Left renal pelvis (tissue), 4 donors: ENCODE measurements at places on chromosomes 13 and 19. TPM values are rescaled to one million over a fixed set of nuclear protein-coding genes. Genes with fewer than 3 reads are reported as not detected.

GRCh38 chr13:74973935-74974879, 507.8 kb downstream of the TBC1D4 start:
- no peak for DNase-seq

DNA sequence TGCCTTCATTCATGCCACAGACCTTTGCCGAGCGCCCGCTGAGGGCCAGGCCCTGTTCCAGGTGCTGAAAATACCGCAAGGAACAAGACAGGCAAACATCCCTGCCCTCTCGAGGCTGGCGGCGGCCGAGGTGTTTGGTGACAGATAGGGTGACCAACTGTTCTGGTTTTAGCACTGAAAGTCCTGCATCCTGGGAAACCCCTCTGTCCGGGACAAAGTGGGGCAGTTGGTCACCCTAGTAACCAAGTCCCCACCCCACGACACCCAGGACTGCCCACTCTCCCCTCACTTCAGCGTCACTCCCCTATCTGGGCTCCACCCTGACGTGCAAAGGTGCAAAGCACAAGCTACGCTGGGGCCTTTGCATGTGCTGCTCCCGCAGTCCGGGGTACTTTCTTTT, 17.3 kb downstream of the ZBTB7A start:
- no peak for DNase-seq

GRCh38 chr19:50712833-50713232, 6.8 kb downstream of the SHANK1 start:
- no peak for DNase-seq

DNA sequence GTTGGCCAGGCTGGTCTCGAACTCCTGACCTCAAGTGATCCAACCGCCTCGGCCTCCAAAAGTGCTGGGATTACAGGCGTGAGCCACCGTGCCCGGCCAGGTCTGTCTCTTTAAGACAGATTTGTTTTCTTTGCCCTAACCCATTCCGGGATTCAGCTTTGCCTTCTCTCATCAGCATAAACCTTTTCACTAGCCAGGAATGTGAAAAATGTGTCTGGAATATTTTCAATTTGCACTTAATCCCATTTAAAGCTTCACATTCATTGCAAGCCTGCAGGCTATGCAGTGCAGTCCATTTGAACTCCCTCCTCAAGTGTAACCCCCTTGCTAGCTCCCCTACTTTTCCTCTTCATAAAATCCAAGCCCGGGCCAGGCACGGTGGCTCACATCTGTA, 880 bp upstream of the TMEM160 start:
- no peak for DNase-seq

DNA sequence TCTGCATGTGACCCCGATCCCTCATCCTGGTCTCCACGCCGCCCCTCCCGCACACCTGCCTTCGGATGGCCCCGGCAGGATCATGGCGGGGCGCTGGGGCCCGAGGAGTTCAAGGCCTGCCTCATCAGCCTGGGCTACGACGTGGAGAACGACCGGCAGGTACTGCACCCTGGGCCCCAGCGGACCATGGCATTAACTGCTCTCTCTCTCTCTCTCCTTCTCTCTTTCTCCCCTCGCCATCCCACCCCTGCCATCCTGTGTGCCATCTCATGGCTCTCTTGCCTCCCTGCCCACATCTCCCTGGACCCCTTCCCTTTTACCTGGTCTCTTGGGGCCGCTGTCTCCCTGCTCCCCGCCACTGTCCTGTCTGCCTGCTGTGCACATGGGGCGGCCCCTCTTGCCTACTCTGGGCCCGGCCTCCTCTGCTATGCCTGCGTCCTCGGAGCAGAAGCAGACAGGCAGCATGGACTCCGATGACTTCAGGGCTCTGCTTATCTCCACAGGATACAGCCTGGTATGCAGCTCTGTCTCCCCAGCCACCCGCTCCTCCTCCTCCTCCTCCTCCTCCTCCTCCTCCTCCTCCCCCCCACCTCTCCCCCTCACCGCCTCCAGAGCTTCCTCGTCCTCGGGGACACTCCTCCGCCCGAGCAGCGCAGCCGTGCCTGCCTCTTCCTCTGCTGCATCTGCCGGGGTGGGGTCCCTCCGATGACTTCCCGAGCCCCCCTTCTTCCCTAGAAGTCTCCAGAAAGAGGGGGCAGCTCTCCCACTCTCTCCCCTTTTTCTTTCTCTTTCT, 16.2 kb downstream of the CAPN12 start:
- no peak for DNase-seq

DNA sequence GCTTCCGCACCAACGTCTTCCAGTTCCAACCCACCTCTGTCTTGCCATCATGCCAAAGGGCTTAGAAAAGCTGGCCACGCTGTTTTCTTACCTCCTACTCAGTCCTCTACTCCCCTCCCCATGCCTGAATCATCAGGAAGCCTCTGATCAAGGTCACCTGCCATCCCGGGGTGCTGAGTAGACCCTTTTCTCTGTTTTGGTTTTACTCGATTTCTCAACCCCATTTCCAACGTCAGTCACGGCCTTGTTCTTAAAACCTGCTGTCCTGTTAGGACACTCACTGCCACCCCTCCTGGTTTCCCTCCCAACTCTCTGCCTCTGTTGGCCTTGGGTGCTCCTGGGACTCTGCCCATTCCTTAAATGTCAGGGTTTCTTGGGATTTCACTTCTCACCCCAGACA, 350.1 kb downstream of the FOXO1 start:
- DNase-seq: no peak

DNA sequence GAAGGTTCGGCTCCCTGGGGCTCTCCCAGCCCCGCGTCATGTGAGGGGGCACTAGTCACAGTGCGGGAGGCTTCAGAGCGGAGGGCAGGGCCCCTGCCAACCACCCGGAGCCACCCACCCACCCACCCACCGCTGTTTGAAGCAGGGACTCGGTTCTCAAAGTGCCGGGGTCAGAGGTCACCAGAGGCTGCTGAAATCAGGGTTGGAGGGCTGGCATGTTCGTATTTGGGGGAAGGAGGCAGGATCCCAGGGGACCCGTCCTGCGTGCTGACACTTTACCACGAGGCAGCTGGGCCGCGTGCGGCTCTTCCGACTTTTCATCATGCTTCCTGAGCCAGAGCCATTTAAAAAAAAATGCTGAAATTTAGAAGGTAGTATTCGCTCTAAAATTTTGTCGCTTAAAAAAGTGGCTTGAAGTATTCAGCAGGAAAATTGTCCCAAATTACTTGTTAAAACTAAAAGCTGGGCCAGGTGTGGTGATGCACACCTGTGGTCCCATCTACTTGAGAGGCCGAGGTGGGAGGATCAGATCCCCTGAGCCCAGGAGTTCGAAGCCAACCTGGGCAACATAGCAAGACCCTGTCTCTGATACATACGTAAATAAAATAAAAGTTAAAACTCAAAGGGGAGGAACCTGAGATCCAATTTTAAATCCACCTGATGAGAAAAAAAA, 21.2 kb downstream of the ATP11A start:
- DNase-seq: no peak

GRCh38 chr13:57740719-57741118, 109.2 kb downstream of the PCDH17 start:
- no peak for DNase-seq

GRCh38 chr19:14470031-14470876, 4.9 kb downstream of the PTGER1 start:
- no peak for DNase-seq

GRCh38 chr13:30608364-30608763, 9.4 kb upstream of the USPL1 start:
- DNase-seq: no peak

- no peak for DNase-seq
These were observed 58.4 kb upstream of the FAM216B start for GRCh38 chr13:42722883-42723539.

DNA sequence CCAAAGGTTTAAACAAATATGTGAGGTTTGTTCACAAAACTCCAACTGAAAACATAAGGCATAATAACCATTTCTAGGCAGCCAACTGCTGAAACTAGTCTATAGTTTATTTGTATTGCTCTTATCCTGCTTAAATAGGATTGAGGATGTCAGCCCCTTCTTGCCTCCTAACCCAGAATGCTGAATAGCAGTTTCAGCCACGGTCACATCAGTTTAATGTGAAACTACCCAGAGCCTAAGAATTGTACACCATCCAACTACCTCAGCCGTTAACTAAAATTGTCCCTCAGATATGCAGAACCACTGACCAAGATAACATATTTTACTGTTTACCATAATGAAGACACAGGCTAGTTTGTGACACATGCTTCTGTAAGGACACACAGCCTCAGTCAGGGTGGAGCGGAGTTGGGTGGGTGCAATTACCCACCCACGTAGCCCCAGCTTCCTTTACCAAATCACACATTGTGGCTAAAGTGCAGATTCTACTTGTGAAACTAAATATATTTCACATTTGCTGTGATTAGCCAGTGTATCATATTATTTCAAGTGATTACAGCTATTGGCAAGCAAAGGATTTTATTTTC, 259.9 kb downstream of the EFNB2 start:
- no peak for DNase-seq

GRCh38 chr19:2269244-2270156, 12.5 kb downstream of the PEAK3 start:
- peak; percentile 83 for DNase-seq

DNA sequence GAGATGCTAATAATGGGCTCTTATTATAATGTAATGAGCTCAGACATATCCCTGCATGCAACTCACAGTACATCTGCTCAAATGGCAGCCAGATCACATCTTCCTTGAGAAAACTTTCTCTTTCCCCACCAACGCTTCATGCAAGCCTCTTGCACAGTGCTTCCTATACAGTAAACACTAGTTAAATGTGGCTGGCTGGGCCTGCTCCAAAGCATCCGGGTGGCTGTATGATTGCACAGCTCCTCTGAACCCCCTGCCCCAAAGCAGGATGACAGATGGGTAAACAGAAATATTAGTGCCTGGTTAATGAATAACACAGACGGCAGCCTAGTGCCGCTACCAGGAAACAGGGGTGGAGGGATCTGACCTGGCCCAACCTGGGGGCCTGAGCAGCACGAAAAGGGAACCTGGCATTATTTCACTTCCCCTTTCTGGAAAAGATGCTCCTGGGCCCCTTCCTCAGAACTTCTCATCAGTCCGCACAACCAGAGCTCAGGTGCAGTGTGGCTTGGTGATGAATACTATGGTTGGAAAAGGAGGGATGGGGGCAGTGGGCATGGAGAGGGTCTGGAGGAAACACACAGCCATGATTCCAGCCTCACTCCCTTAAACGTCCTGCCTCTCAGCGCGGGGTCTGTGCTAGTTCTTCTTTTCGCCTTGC, 10.8 kb downstream of the FFAR2 start:
- DNase-seq: no peak

DNA sequence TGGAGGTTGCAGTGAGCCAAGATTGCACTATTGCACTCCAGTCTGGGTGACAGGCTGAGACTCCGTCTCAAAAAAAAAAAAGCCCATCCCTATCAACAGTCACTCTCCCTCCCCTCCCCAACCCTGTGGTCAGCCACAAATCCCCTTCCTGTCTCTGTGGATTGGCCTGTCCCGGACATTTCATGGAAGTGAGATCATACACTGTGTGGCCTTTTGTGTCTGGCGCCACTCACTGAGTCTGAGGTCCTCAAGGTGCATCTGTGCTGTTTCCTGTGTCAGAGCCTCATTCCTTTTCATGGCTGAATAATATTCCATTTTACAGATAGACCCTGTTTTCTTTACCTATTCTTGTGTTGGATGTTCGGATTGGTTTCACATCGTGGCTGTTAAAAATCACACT, 149.5 kb downstream of the PTPRS start:
- no peak for DNase-seq

DNA sequence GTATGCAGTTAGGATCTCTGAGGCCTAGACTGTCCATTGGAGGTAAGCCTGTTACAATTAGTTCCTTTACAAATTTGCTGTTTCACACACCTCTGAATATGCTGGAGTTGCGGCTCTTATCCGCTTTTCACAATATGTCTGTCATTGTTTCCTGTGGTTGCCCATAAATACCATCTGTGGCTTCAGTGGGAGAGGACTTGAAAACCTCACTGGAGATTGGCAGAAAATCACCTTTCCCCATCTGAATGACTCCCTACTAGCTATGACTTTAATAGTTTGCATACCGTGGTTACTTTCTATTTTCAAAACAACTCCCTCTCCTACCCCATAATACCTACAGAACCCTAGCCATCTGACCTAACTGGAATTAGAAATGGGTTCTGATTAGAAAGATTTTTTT, 454.3 kb downstream of the PCDH17 start:
- no peak for DNase-seq

GRCh38 chr13:24505756-24506155, 6.8 kb downstream of the PARP4 start:
- no peak for DNase-seq

DNA sequence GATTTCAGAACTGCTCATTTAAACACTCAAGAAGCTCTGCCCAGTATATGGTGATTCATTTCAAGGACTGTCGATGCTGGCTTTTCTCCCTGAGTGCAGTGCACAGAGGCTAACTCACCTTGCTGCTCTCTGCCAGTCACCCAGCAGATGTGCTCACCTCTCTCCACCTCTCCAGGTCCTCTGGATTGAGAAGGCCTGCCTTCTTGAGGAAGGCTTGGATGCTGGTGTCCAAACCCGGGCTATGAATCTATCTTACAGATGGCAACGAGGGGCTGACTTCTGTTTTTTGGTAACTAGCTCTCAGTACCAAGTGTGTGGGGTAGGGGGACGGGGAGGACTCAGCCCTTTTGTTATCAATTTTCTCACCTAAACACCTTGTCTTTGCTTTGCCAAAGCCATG, 47.6 kb downstream of the TEX29 start:
- no peak for DNase-seq

- DNase-seq: peak; percentile 45
These were observed 36.0 kb upstream of the NEK3 start for GRCh38 chr13:52195401-52195837.

DNA sequence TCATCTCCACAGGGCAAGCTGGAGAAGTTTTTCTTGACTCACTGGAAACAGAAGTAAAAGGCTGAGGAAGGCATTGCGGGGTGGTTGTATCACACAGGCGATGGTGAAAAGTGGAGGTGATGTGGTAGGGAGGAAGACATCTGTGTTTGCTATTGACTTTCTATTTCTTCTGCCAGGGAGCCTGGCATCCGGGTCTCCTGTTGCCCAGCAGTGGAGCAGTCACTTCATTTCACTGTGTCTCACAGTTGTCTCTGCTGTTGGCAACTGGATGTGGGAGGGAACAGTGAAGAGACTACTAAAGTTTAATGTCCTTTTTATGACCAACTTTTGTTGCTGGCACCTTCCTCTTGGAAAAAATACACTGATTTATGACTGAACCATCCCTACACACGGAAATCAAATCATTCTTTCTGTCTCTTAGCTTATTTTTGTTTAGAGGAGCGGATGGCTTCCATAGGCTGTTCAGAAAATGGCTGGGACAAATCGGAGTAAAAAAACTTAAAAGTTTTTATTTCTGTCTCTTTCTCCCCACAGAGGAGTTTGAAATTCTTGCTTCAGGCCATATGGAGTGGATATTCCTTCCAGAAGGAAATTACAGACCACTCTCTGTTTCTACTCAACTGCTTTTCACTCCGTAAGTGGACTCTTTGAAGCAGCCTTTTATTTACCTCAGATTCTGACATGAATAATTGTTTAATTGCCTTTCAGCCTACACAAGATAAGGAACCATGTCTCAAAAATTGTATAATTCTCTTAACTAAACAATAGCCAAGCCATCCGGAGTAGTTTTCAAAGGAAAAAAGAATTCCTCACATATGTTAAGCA, 23.8 kb upstream of the MEDAG start:
- DNase-seq: no peak

- DNase-seq: no peak
These were observed 464.6 kb downstream of the FGF9 start for GRCh38 chr13:22135446-22135845.

PTGIR gene
- 1.5 TPM for polyA plus RNA-seq

ATXN8OS gene
- 0.29 TPM for polyA plus RNA-seq

LAIR1 gene
- 4.5 TPM for polyA plus RNA-seq

LIM2 gene
- 0.70 TPM for polyA plus RNA-seq

ZNF729 gene
- polyA plus RNA-seq: 0.49 TPM

CBY2 gene
- 1.1 TPM for polyA plus RNA-seq

C19orf47 gene
- polyA plus RNA-seq: 16.1 TPM

ZNF540 gene
- polyA plus RNA-seq: 3.5 TPM

CELF5 gene
- polyA plus RNA-seq: 0.93 TPM
